ENCODE measurements at places on chromosomes 1 and 21.

DNA sequence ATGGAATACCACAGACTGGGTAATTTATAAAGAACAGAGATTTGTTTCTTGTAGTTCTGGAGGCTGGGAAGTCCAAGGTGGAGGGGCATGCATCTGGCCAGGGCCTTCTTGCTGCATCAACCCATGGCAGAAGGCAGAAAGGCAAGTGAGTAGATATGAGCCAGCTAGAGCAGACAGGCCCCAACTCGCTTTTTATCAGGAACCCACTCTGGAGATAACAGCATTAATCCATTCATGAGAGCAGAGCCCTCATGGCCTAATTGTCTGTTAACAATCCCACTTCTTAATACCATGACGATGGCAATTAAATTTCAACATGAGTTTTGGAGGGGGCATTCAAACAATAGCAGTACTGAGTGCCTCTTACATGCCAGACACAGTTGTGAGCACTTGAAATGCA is 87.2 kb upstream of the SOX13 start:
- H3K27ac ChIP-seq = no peak overlapping the region
- H3K4me3 ChIP-seq = no peak overlapping the region
- H3K27me3 ChIP-seq = peaks cover 14% of the 10 kb centered on the region
- no peaks in the 10 kb centered on the region for H3K4me1 ChIP-seq
- no peak for DNase-seq

DNA sequence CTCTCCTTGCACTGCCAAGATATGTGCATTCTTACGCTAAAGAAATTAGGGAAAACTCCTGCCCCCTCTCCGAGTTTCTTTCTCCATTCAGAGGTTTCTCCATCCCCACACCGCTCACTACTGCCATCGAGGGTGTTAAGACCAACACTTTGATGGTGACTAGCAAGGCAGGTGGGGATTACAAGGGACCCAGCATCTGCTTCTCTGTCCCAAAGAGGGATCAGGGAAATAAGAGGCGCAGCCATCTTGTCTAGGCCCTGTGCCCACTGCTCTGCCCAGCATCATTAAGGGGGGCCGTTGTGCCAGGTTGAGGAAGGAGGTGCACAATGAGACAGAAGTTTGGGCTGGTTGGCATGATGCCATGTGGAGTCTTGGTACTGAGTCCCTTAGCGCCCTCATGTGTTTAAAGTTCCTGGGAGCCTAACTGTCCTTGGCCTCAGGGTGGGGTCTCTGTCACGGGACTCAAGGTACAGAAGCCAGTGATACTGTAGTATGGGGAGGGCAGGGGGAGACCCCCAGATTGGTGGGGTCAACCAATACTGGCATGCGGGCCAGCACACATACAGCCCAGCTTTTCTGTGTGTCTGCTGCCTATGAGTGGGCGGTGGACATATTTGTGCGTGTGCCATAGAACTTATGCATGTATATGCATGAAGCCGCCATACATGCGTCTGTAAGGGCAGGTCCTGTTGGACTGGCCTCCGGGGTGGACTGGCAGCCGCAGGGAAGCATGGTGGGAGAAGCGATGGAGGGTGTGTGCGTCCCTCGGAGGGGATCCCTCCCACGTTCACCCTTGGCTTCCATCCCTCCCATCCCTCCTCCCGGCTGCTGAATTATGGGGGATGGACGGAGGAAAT is 5.5 kb downstream of the EFNA3 start:
- peaks cover 29% of the 10 kb centered on the region for H3K4me1 ChIP-seq
- H3K4me3 ChIP-seq = peak overlapping the region; percentile 98
- H3K27me3 ChIP-seq = peaks cover 42% of the 10 kb centered on the region
- H3K36me3 ChIP-seq = no peaks in the 10 kb centered on the region
- no peak for DNase-seq

GRCh38 chr1:207893737-207894582 is 17.0 kb downstream of the CD34 start:
- no peaks in the 10 kb centered on the region for H3K27me3 ChIP-seq
- DNase-seq = no peak
- no peak overlapping the region for H3K4me3 ChIP-seq
- H3K36me3 ChIP-seq = no peaks in the 10 kb centered on the region

- no peaks in the 10 kb centered on the region for H3K27me3 ChIP-seq
- no peak overlapping the region for H3K27ac ChIP-seq
- DNase-seq = no peak
- no peak overlapping the region for H3K4me3 ChIP-seq
These were observed 1573.5 kb downstream of the BRINP3 start for GRCh38 chr1:188904201-188904600.

DNA sequence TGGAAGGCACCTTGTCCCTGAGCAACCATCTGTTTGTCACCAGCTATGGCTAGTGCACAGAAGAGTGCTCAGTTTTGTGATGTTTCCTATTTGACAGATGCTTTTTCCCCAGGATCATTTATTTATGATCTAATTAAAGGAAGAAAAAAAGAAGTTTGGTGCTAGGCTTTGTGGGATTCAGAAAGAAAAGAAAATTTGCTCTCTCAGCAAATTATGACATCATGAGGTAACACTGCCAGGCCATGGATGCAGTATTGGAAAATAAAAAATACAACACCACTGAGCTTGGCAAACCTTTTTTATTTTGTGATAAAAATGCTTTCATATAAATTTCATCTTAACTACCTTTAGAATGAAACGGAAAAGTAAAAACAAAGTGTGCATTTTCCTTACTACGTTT is 15.5 kb upstream of the ADAM30 start:
- H3K36me3 ChIP-seq = peaks cover 32% of the 10 kb centered on the region
- DNase-seq = no peak
- H3K4me3 ChIP-seq = no peak overlapping the region

GRCh38 chr1:60257531-60257930 is 184.0 kb upstream of the C1orf87 start:
- H3K4me3 ChIP-seq = no peak overlapping the region
- peaks cover 13% of the 10 kb centered on the region for H3K4me1 ChIP-seq
- H3K27ac ChIP-seq = no peak overlapping the region

All from HFFc6 (cell line).